ENCODE measurements at places on chromosomes 11 and 22.

- peak; percentile 17 for DNase-seq
These were observed 20.8 kb upstream of the JAM3 start for GRCh38 chr11:134048028-134048427.

DNA sequence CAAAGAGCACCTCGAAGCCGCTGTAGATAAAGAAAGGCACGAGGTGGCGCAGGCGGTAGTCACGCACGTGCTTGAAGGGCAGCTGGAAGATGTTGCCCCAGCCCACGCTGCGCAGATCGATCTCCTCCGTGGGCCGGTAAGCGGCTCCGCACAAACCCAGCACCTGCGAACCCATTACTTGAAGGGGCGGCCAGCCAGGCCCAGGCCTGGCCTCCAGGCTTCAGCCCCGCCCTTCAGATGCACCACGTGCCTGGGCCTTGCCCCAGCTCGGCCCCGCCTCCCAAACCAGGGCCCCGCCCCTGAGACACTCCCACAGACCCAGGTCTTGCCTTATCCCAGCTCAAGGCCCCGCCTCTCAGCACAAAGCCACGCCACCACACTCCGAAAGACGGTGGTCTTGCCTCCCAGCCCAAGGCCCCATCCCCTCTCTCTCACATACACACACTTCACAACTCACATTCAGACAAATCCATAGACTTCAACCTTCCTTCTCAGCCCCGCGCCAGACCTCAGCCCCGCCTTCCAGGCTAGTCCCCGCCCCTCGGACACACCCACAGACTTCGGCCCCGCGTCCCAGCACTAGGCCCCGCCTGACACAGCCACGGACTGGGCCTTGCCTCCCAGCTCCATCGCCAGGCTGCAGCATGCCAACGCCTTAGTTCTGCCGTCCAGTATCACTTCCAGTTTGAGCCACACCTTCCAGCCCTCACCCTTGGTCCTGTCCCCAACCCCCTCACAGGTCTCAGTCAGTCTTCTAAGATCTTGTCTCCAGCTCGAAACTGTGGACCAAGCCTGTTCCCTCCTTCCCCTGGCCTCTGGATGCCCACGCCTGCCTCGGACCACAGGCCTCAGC is 7.0 kb downstream of the UNC93B1 start:
- no peak for DNase-seq

GRCh38 chr11:45928535-45929215 is 6.2 kb downstream of the LARGE2 start:
- DNase-seq: no peak

GRCh38 chr11:126510621-126511370 is 155.3 kb downstream of the ST3GAL4 start:
- no peak for DNase-seq

DNA sequence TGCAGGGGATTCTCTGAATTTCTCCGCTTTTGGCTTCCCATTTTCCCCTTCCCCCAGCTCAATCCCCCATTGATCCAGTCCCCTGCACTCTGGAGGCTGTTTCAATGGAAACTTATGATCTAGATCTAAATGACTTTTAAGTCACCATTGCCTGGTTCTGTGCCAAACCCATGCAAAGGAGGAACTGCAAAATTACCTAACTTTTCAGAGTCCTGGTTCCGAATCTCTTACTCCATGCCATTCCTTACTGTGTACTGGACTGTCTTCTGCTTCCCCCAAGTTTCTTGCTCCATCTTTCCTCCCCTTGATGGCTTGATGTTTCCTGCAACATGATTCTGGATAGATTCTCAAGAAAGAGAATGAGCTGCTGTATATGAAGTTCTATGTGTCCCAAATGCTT is 327.8 kb downstream of the MIAT start:
- DNase-seq: no peak

DNA sequence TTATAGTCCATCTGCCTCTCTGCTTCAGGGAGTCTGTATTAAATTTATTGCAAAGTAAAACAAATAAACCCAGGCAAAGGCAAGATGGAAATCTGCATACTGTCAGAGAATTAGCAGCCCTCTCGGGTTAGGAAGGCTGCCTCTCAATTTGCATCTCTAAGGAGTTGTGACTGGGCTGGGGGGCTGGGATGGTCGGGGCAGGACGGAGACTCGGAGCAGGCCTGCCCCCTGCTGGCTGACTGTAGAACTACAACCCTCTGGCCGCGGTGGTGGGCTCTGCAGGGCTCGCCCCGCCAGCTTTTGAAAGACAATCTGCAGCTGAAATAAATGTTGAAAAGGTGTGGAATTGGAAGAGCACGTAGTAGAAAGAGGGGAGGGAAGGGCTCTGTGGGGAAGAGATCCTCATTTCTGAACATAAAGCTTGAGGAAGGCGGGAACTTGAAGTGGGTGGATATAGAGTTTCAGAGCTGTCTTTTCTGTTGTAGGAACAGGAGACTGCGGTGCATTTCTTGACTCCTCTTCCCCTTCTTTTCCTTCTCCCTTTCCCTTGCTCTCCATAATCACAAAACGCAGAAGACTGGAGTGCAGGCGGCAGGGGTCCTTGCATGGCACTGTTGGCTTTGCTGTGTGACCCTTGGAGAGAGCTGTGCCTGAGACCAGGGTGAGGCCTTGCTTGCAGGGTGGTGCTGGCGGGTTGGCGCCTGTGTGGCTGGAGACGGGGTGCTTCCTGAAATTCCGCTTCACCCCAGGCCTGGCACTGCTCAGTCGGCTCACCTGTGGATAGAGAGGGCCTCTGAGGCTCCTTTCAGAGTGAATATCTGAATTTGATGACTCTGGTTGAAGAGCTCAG is 22.6 kb upstream of the PKNOX2 start:
- peak; percentile 56 for DNase-seq

DNA sequence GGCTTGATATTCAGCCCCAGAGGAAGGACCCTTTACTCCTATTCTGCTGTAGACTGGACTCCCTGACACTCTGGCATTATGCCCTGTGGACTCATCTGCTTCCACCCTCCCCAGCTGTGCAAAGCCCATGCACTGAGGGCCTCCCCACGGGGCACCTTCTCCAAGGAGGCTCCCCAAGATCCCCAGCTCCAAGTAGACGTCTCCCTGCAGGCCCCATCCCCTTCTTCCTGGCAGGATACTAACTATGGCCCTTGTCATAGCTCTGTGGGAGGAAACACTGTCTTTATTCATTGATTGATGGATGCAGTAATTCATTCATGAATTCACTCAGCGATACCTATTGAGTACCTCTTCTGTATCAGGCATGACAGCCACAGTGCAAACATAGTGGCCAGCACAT is 15.3 kb upstream of the APOL6 start:
- DNase-seq: no peak

DNA sequence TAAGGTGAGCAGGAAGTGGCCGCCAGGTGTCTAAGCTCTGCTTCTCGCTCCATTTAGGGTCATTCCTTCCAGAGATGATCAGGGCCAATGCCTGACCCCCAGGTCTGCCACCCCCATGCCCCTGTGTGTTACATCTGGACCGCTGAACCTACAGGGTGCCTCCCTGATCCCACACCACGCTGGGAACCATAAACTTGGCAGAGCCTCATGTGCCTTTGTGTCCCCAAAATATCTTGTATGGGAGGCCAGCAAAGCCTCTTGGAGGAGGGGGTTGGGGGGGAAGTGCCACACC is 3.7 kb downstream of the TST start:
- DNase-seq: no peak

- no peak for DNase-seq
These were observed 1.2 kb downstream of the CYTH4 start for GRCh38 chr22:37283393-37283937.

- DNase-seq: no peak
These were observed 6.4 kb downstream of the LTBP3 start for GRCh38 chr11:65551572-65552387.

DNA sequence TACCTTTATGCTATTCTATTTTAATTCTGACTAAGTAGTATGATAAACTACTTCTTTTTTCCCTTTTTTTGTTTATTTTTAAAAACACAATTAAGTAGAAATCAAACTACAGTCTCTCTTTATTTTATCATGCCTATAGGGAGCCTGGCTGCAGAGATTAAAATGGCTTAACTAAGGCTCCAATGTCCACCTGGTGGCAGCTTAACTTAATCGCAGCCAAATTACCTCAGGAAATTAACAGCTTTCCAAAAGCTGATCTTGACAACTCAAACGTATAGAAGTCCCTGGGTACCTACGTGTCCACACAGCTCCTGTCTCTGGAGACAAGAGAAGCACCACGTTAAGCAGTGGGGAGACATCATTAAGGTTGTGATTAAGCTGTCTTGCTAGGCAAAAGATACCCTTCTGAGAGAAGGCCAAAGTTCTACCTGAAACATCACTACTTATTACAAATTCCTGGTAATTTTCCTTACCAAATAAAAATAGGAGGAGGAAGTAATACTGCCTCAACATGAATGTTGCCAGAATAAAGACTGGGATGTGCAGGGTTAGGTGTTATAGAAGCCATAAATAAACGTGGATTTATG is 63.2 kb upstream of the SNX19 start:
- no peak for DNase-seq

- no peak for DNase-seq
These were observed 450.0 kb upstream of the CCDC179 start for GRCh38 chr11:23310276-23310675.

GRCh38 chr11:113197446-113197845 is 116.9 kb upstream of the TTC12 start:
- no peak for DNase-seq

DNA sequence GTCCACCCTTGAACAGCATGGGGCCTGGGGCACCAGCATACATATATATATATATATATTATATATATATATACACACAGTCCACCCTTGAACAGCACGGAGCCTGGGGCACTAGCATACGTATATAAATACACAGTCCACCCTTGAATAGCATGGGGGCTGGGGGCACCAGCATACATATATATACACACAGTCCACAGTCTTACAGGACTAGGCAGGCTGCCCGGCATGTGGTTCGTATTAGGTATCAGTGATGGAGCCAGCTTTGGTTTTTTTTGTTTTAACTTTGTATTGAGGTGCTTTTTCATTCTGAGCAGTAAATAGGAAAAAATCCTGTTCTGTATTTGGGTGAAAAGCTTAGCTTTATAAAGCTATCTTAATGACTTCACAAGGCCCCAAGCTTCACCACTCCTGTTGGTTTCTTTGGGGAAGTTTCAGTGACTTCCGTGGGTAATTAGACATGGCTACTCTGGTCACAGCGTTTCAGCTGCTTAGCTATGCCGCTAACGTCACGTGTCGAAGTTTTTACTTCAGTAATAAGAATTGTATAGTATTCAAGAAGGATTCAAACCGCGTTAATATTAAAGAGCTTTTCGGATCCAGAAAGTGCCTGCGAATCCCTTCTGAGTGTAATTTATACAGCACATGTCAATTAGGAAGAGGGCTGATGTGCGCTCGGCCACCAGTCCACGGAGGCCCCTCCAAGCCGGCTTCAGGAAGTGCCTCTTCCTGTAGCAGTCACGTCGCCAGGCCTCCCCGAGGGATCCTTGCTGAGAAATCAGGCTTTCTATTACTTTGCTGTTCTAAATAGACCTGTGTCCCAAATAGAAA is 179.7 kb downstream of the TBC1D22A start:
- no peak for DNase-seq

DNA sequence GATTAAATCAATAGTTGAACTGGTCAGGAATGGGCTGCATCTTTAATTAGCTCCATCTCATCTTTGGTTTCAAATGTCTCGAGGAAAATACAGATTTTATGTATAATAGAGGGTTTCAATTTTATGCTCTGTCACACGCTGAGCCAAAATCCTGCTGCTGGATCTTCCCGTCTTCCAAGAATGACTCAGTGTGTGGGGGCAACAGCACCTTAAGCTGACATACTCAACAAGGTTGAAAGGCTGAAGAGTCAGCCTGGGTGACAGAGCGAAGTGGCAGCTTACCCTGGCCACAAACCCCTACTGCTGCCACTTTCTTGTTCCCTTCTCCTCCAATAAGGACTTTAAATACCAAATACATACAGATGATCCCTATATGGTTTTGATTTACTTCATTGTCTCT is 9.0 kb upstream of the PCF11 start:
- DNase-seq: no peak

GRCh38 chr11:28296426-28296825 is 188.2 kb downstream of the METTL15 start:
- DNase-seq: no peak

DNA sequence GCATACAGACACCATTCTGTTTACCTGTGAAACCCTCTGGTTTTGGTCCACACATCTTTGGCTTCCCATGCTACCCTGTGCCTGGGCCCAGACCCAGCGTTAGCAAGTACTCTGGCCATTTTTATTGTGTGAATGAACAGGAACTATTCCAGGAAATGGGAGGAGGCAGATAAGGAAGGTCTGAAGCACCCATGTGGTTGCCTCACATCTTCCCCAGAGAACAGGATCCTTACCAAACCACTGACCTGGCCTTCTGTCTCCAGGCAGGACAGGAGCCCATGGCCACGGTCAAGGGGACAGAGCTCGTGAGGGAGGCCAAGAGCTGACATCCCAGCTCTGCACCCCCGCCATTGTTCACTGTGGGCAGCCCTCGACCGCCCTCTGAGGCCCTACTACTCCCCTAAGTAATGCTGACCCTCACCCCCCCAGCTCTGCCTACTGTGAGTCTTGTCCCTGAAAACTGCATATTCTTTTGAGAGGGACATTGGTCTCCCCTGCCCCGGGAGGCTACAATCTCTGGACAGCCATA is 97.7 kb upstream of the TP53I11 start:
- DNase-seq: no peak

DNA sequence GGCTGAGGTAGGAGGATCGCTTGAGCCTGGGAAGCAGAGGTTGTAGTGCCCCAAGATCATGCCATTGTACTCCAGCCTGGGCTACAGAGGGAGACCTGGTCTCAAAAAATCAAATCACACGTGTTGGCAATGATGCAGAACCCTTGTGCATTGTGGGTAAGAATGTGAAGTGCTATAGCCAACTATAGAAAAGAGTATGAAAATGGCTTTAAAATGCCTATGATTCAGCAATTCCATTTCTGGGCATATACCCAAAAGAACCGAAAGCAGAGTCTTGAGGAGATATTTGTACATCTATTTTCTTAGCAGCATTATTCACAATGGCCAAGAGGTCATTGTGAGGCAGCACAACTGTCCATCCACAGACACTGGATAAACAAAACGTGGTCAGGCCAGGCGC is 2.6 kb upstream of the FADS3 start:
- DNase-seq: no peak

GRCh38 chr11:113163291-113164030 is 150.9 kb upstream of the TTC12 start:
- no peak for DNase-seq

DNA sequence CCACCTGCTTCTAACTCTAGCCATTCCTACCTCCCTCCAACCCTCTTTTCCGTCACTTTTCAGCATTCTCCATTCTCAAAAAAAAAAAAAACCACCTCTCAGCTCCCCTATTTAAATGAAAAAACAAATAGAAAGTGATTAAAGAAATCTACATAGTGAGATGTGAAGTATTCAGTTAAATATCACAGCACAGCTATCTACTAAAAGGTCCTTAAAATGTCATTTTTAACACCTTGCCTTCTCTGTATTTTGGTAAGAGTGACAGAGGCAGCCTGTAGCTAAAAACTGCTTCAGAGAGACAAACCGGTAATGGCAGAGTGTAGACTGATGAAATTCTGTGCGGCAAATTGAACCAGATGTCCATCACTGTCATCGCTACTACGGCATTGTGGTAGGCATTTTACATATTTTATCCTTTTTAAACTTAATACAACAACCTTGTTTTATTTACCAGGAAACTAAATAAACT is 346 bp upstream of the ALG9 start:
- no peak for DNase-seq

All from omental fat pad (tissue), 4 donors.